ENCODE measurements at places on chromosomes 1 and 21.

- no peak for DNase-seq
- no peaks in the 10 kb centered on the region for H3K36me3 ChIP-seq
- H3K27me3 ChIP-seq = no peaks in the 10 kb centered on the region
- H3K27ac ChIP-seq = no peak overlapping the region
- peaks cover 4% of the 10 kb centered on the region for H3K4me1 ChIP-seq
Measured at GRCh38 chr21:45507523-45507875, 34.7 kb downstream of the SLC19A1 start.

- H3K27ac ChIP-seq = no peak overlapping the region
- no peak for DNase-seq
- H3K4me3 ChIP-seq = no peak overlapping the region
- no peaks in the 10 kb centered on the region for H3K27me3 ChIP-seq
Measured at GRCh38 chr1:245822996-245823395, 668.2 kb downstream of the KIF26B start.

- H3K27me3 ChIP-seq = peaks cover 13% of the 10 kb centered on the region
- DNase-seq = no peak
- H3K4me1 ChIP-seq = peaks cover 21% of the 10 kb centered on the region
- peaks cover 2% of the 10 kb centered on the region for H3K36me3 ChIP-seq
- H3K27ac ChIP-seq = no peak overlapping the region
Measured at GRCh38 chr1:94020764-94021579, 100.0 kb downstream of the ABCA4 start.

- no peak overlapping the region for H3K27ac ChIP-seq
- H3K4me3 ChIP-seq = no peak overlapping the region
- peaks cover 3% of the 10 kb centered on the region for H3K27me3 ChIP-seq
- DNase-seq = no peak
Measured at GRCh38 chr1:158075078-158075477, 81.6 kb downstream of the KIRREL1 start.

DNA sequence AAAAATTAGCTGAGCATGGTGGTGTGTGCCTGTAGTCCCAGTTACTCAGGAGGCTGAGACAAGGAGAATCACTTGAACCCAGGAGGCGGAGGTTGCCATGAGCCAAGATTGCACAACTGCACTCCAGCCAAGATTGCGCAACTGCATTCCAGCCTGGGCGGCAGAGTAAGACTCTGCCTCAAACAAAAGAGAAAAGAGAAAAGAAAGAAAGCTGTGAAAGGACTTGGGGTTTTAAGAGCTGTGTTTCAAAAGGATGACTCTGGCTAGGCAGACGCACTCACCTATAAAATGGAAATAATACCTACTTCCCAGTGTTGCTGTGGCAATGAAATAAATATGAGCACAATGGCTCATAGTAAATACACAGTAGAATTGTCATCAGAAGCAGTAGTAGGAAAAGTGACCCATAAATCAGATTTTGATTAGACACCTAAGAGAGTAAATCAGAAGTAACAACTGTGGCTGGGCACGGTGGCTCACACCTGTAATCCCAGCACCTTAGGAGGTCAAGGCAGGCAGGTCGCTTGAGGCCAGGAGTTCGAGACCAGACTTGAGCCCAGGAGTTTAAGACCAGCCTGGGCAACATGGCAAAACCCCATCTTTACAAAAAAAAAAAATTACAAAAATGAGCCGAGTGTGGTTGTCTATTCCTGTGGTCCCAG, 45.9 kb upstream of the PUM1 start:
- no peak overlapping the region for H3K27ac ChIP-seq
- H3K36me3 ChIP-seq = no peaks in the 10 kb centered on the region
- no peak for DNase-seq
- H3K27me3 ChIP-seq = peaks cover 10% of the 10 kb centered on the region

DNA sequence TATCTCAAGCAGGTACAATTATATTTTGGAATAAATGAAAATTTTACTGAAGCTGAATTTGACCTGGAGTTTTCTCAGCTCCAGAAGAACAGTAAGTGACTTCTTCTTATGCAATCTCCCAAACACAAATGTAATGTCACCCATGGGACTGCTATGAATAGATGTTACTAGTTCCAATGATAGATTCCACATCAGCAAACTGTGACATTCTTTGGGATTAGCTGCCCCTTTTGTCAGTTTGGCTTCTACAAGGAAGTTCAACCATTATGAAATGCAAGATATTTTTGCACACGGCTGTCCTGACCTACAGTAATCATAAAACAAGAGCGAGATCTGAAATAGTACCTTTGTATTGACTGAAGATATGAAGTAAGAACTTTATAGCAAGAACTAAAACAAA, 27.8 kb upstream of the TSNAX start:
- peaks cover 11% of the 10 kb centered on the region for H3K27me3 ChIP-seq
- no peak for DNase-seq
- no peak overlapping the region for H3K27ac ChIP-seq
- H3K36me3 ChIP-seq = no peaks in the 10 kb centered on the region

DNA sequence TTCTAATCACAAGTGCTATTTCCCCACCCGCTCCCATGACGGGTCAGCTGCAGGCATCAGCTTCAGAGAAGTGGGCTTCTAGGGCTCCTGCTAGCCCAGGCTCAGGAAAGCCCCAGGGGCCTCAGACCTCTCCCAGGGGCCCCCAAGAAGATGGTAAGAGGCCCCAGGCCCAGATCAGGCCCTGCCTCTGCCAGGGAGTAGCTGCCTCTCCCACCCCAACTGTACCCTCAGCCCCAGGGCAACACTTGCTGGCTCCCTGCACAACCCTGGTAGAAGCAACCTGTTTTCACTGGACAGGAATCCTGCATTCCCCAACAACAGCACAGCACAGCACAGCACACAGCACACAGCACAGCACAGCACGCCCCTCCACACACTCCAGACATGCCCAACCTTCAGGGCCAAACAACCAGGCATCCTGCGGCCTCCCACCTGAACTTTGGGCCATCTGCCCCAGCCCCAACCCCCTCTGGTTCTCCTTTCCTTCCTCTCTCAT, 6.5 kb downstream of the BLACAT1 start:
- peaks cover 4% of the 10 kb centered on the region for H3K4me1 ChIP-seq
- no peak for DNase-seq
- peaks cover 34% of the 10 kb centered on the region for H3K27me3 ChIP-seq
- H3K36me3 ChIP-seq = no peaks in the 10 kb centered on the region
- H3K4me3 ChIP-seq = peak overlapping the region; percentile 64

DNA sequence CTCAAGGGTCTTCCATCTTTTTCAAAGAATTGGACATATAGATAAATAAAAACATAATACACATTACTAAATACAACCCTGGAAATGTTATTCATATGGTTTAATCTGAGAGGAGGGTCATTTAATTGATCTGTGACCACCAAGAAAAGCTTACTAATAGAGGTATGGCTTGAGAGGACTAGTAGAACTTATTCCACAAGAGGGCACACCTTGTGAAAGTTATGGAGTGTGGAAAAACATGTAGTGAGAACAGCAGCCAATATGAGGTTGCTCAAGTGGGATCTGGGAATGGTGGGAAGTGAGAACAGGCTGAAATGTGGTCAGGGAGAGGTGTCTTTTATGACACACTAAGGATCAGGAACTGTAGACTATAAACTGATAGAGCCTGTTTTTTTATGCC, 973.5 kb upstream of the B3GALT2 start:
- H3K27ac ChIP-seq = no peak overlapping the region
- H3K27me3 ChIP-seq = no peaks in the 10 kb centered on the region
- H3K4me3 ChIP-seq = no peak overlapping the region

- no peak for DNase-seq
- peaks cover 1% of the 10 kb centered on the region for H3K27me3 ChIP-seq
- no peaks in the 10 kb centered on the region for H3K36me3 ChIP-seq
- no peak overlapping the region for H3K27ac ChIP-seq
- no peak overlapping the region for H3K4me3 ChIP-seq
- H3K4me1 ChIP-seq = no peaks in the 10 kb centered on the region
Measured at GRCh38 chr1:93729906-93730305, 48.3 kb upstream of the BCAR3 start.

- no peak overlapping the region for H3K4me3 ChIP-seq
- DNase-seq = no peak
- no peaks in the 10 kb centered on the region for H3K27me3 ChIP-seq
- H3K36me3 ChIP-seq = peaks cover 24% of the 10 kb centered on the region
- peak overlapping the region; percentile 18 for H3K27ac ChIP-seq
Measured at GRCh38 chr21:37380349-37381323, 14.1 kb downstream of the DYRK1A start.

DNA sequence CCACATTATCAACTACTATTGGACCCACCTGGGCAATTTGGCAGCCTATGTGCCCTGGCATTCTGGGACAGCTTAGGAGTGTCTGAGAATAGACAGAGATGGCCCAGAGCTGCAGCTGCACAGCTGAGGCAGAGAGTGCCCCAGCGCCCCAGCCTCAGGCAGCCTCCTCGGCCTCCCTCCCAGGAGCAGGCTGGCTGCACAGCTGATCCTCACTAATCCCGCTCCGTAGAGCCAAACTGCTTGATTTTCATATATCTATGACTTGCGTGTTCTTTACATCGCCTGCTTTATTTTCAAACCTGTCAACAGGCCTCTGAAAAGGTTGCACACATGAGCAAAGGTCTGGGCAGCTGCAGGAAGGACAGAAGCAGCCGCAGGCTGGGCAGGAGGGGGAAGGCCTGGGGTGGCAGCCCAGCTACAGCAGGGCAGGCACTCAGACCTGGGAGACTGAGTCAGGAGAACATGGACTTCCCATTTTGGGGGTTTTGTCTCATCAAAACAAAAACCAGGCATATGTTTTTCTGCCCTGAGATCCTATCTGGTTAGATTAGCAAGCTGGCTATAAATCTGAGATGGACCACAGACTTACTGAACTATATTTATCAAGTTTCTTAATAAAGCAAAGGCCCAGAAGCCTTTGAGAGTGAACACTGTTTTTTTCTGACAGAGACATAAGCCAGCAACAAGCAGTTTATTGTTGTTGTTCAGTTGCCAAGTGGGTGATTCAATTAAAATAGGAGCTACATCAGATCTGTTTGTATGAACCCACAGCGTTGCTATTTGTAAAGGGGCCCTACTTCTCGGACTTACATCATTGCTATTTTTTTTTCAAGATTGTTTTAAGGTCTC, 301.8 kb upstream of the DUSP10 start:
- H3K4me3 ChIP-seq = no peak overlapping the region
- H3K36me3 ChIP-seq = no peaks in the 10 kb centered on the region
- peaks cover 6% of the 10 kb centered on the region for H3K4me1 ChIP-seq
- DNase-seq = no peak
- no peaks in the 10 kb centered on the region for H3K27me3 ChIP-seq

DNA sequence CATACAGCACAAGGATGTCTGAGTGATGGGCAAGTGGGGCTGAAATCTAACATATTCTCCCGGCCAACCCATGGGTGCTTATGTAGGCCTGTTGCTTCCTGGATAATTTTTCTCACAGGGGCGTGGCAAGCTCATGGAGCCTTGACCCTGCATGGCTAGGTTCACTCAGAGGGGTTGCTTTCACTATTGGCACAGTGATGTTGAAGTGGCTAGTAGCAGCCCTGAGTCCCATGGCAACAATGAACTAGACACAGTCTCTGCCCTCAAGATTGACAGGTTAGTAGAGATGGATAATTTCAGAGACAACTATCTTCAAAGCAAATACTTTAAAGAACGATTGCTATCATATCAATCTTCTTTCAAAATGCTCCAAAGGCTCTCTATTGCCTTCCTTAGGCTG, 6.5 kb upstream of the MAB21L3 start:
- H3K4me1 ChIP-seq = no peaks in the 10 kb centered on the region
- H3K27ac ChIP-seq = no peak overlapping the region
- H3K4me3 ChIP-seq = no peak overlapping the region
- H3K27me3 ChIP-seq = peaks cover 12% of the 10 kb centered on the region
- H3K36me3 ChIP-seq = no peaks in the 10 kb centered on the region
- no peak for DNase-seq

GRCh38 chr1:94612525-94613204, 71.1 kb upstream of the F3 start:
- H3K36me3 ChIP-seq = no peaks in the 10 kb centered on the region
- no peak overlapping the region for H3K27ac ChIP-seq
- H3K4me1 ChIP-seq = peaks cover 9% of the 10 kb centered on the region
- DNase-seq = no peak
- no peaks in the 10 kb centered on the region for H3K27me3 ChIP-seq

- H3K27ac ChIP-seq = no peak overlapping the region
- no peaks in the 10 kb centered on the region for H3K4me1 ChIP-seq
- no peaks in the 10 kb centered on the region for H3K36me3 ChIP-seq
- H3K4me3 ChIP-seq = no peak overlapping the region
Measured at GRCh38 chr1:64215576-64215975, 12.2 kb downstream of the UBE2U start.

- H3K4me3 ChIP-seq = no peak overlapping the region
- H3K27me3 ChIP-seq = peaks cover 5% of the 10 kb centered on the region
- DNase-seq = no peak
- peaks cover 21% of the 10 kb centered on the region for H3K4me1 ChIP-seq
- H3K27ac ChIP-seq = no peak overlapping the region
Measured at GRCh38 chr1:93750955-93751354, 69.3 kb upstream of the BCAR3 start.

- no peak overlapping the region for H3K4me3 ChIP-seq
- peaks cover 85% of the 10 kb centered on the region for H3K27me3 ChIP-seq
- H3K4me1 ChIP-seq = peaks cover 4% of the 10 kb centered on the region
- no peak for DNase-seq
- no peak overlapping the region for H3K27ac ChIP-seq
Measured at GRCh38 chr1:148352470-148353053, 130.5 kb downstream of the PPIAL4G start.

GRCh38 chr1:172818841-172819527, 160.1 kb downstream of the FASLG start:
- peak overlapping the region; percentile 82 for H3K27ac ChIP-seq
- peaks cover 8% of the 10 kb centered on the region for H3K36me3 ChIP-seq
- DNase-seq = peak; percentile 80
- H3K27me3 ChIP-seq = peaks cover 14% of the 10 kb centered on the region

DNA sequence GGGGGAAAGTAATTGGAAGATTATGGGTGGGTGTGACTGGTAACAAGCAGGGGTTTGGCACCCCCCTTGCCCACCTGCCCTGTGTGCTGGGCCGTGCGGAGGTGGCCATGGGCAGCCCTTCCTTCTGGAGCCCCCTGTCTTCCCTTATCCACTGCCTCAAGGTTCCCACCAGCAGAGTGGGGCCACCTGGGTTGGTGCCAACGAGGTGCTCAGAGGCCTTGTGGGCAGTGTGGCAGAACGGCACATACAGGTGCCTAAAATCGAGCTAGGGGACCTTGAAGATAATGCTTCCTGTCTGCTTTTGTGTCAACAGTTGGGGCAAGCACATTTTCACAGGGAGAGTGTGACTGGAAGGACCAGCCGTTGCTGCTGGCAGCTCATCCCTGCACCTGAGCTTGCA, 161.8 kb downstream of the PCBP3 start:
- no peak for DNase-seq
- no peaks in the 10 kb centered on the region for H3K4me1 ChIP-seq
- H3K36me3 ChIP-seq = peaks cover 6% of the 10 kb centered on the region
- H3K4me3 ChIP-seq = no peak overlapping the region
- H3K27me3 ChIP-seq = no peaks in the 10 kb centered on the region

DNA sequence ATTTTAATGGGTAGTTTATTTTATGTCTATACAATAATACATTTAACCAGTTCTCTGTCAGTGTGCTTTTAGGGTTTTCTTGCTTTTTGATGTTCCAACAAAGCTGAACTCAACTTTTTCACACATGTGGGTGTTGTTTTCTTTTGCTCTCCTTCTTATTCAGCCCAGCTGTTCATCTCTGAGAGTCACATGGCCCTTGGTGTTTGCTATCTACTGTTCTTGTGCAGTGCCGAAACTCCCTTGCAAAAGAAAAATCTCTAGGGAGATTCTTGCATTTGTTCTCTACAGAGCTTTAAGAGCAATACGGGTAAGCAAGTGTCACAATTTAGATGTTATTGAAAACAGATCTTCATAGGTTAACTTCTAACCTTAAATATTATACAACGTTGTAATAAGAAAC, 281.1 kb upstream of the CXADR start:
- no peak overlapping the region for H3K27ac ChIP-seq
- no peaks in the 10 kb centered on the region for H3K36me3 ChIP-seq
- no peak for DNase-seq
- H3K4me1 ChIP-seq = no peaks in the 10 kb centered on the region
- no peak overlapping the region for H3K4me3 ChIP-seq
